ENCODE measurements at places on chromosomes 1 and 21.

DNA sequence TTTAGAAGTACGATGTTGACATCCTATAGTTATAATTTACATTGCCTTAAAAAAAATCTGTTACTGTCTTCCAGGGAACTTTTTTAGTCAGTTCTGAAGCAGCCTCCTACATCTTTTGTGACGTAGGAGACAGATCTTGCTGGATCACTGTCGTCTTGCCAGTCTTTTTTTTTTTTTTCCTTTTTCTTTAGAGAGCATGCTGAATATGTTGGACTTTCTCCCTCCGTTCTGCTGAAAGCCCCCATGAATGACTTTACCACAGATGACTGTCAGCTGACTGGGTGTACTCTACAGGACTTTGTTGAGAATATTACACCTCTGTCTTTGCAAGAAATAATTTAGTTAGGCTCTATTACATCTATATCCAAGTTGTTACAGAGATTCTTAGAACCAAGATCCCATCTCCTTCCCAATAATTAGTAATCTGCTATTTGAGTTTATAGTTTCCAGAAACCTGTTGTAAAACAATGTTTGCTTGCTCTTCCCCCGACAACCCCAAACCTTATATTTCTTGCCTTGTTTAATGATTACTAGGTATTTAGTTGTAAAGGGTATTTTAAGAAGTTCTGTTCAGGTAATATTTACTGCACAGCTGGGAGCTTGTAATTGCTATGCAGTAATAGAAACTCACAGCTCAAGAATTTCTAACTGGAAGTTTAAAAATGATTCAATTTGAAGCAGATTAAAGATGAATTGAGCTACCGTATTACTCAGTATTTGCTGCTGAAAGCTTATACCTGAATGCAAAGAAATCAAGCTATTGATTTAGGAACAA, 61.8 kb downstream of the RASAL2 start:
- DNase-seq, result no peak

DNA sequence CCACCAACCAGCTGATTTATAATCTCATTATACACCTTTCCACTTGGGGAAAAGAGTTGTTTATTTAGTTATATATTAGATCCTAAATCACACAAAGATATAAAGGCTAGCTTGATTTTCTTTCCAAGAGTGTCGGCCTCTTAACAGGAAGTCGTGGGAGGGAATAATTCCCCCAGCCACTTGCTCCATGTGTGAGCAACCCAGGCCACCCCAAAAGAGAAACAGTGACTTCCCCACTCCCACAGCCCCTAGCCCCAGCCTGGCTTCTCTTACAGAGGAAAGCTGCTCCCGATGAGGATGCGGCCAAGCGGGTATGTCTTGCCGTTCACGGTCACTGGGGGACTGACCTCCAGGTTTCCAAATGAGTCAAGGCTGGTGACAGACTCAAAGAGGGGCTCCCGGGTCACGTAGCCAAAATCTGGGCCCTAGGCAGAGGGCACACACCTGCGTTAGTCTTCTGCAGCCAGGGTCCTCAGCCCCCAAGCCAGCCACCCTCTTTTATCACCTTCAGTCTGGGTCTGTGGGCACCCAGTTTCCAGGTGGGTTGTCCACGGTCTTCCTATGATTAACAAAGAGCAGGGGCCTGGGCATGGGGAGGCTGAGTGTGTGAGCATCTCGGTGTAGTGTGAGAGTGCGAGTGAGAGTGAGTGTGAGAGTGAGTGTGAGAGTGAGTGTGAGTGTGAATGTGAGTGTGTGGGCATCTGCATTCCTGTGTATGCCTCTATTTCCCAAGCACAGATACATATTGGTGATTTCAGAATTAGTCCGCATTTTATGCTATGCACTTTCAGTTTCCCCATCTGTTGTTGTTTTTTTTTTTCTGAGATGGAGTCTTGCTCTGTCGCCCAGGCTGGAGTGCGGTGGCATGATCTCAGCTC, 25.4 kb upstream of the SDHB start:
- no peak for DNase-seq

GRCh38 chr1:59013276-59013927, 229.6 kb upstream of the JUN start:
- DNase-seq, result peak; percentile 24

- DNase-seq, result no peak
Measured at GRCh38 chr1:92910081-92910480, 51.2 kb downstream of the DIPK1A start.

DNA sequence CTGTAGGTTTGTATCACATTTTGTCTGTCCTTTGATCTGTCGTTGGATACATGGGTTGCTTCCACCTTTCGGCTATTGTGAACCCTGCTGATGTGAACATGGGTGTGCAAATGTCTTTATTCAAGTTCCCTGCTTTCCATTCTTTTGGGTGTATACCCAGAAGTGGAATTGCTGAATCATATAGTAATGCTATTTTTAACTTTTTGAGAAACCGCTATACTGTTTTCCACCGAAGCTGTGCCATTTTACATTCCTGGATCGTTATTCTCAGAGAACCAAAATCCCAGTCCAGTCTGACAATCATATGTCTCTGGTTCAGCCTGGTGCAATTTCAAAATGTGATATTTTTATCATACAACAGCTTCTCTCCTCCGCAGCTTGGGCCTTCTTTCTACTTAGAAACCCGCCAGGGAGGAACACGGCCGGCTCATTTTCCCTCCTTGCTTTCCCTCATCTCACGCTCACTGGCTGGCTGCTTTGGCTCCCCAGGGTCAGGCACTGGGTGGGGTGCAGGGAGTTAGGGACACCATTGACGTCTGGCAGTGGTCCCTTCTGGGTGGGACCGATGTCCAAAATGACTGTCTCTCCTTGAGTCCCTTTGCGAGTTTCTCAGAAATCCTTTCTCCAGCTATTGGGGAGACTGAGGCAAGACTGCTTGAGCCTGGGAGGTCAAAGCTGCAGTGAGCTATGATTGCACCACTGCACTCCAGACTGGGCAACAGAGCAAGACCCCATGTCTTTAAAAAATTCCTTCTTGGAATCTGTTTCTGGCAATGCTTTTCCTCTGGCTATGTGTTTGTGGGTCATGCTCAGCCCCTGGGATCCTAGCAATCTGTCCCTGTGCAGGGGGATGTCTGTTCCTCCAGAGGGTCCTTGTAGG, 73.5 kb upstream of the AKT3 start:
- DNase-seq, result no peak

DNA sequence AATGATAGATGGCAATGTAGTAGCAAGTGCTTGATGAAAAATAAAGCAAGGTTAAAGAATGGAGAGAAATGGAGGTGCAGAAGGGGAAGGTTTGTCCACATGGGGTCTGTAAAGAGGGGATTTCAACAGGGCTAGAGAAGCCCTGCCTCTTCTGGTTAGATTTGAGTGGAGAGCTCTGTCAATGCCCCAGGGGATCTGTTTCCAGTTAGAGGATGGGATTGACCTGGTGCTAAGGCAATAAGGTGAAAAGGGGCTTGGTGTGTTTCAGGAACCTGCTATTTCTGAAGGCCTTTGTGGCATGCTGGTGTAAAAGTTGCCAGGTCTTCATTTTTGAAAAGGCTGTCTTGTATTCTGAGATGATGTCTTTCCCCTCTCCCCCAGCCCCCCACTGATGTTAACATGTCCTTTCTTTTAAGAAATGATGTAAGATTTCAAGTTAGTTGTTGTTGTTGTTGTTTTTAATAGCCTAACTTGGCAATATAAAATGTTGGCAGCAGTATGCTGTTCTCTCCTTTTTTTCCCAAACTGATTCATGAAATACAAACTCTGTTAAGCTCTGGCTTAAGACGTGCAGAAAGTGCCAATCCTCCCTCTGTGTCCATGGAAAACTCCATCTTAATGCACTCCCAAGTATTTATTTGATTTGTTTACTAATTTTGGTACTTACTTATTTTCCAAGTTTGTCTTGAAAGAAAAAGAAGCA, 370.3 kb upstream of the ADGRL2 start:
- no peak for DNase-seq

- no peak for DNase-seq
Measured at GRCh38 chr1:115900856-115901255, 59.9 kb upstream of the NHLH2 start.

DNA sequence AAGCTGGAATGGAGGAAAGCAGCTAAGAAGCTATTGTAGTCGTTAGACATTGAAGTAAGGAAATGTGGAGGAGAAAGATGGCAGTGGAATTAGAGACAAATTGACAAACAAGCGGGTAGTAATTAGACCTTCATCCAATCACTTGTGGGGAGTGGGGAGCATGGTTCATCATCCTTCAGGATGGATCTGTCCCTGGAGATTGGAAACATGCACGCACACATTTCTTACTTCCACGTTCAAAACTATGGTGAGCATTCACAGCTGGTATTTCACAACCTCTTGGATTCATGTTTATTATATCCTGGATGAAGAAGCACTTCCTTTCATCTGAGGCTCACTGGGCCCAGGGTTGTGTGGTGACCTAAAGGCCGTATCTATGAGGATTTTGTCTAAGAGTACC, 188.1 kb downstream of the ST6GALNAC3 start:
- no peak for DNase-seq

- DNase-seq, result peak; percentile 89
Measured at GRCh38 chr1:44835738-44836675, 7.0 kb downstream of the PTCH2 start.

DNA sequence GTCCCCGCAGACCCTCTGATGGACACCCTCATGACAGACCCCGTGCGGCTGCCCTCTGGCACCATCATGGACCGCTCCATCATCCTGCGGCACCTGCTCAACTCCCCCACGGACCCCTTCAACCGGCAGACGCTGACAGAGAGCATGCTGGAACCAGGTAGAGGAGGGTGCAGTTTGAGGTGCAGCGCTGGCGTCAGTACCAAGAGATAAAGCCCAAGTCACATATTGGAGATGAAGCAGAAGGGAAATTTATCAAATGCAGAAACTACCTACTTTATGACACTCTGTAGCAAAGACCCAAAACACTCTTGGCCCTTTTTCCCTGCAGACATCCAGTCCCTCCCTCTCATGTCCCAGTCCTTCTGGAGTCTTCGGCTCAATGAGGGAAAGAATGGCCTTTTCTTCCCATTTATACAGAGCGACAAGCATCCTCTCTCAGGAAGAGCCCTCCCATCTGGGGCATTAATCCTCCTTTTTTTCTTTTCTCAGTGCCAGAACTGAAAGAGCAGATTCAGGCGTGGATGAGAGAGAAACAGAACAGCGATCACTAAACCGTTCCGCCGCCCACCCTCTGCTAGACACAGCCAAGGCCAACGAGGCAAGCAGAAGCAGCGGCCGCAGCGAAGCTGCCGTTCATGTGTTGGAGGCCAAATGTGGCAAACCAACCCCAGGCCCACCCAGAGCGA, 30.8 kb upstream of the KIF1B start:
- no peak for DNase-seq

DNA sequence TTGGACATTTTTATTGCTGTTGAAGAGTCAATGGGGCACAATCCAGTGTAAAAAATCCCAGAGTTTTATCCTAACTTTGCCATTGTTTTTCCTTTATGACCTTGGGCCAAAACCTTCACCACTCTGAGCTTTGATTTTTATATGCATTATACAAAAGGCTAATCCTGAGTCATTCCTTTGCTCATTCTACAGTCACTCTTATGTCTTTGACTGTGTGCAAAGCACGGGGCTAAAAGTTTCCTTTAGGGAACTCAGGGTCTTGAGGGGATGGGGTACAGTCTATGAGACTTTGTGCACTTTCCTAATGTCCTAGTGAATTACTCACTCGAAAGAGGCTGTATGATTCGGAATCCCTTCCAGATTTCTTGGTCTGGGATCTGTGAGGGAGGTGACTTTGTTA, 543.2 kb upstream of the CAMK1G start:
- DNase-seq, result no peak

- DNase-seq, result no peak
Measured at GRCh38 chr1:207920444-207921021, 9.6 kb upstream of the CD34 start.

GRCh38 chr1:223543560-223543959, 121.9 kb downstream of the CAPN8 start:
- no peak for DNase-seq

GRCh38 chr1:163174524-163175437, 27.9 kb downstream of the RGS5 start:
- peak; percentile 49 for DNase-seq

GRCh38 chr1:185886046-185886445, 151.9 kb downstream of the HMCN1 start:
- no peak for DNase-seq

- DNase-seq, result peak; percentile 9
Measured at GRCh38 chr1:208855403-208855802, 611.2 kb upstream of the PLXNA2 start.

- DNase-seq, result no peak
Measured at GRCh38 chr1:156663178-156663577, 14.0 kb downstream of the NES start.

- DNase-seq, result no peak
Measured at GRCh38 chr1:98205291-98206017, 284.6 kb upstream of the DPYD start.

DNA sequence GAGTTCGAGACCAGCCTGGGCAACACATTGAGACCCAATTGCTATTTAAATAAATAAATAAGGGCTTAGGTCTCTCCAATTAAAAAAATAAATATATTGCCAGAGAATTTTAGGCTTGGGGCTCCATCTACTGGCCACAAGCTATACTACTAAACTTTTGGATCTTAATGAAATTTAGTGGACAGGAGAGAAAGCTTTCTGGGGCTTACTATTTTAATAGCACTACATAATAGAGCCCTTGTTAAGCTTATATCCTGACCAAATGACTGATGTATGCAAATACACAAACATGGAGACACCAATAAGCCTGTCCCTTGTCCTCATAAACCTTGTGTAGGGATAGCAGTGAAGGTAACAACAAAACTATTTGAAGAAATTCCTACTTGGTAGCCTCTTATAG, 18.4 kb downstream of the CCT3 start:
- peak; percentile 29 for DNase-seq

DNA sequence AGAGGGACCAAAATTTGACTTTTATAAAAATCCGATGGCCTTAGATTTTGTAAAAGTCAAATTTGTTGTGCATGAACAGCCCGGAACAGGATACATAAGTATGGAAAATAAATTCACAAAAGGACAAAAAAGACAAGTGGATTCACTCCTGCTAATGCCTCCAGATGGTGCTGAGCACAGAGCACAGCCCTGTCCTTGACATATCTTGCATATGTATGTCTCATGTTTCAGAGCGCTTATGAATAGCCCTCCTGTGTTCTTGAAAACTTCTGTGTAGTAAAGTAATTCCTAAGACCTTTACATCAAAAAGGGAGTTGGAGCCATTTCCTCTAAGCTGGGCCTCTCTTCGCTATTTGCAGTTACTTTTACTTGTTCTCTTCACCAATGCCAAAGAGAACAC, 110.7 kb upstream of the RAB3GAP2 start:
- no peak for DNase-seq

GRCh38 chr21:25983745-25984144, 186.8 kb downstream of the APP start:
- no peak for DNase-seq
